ENCODE measurements at places on chromosomes 1 and 21.

- no peak for DNase-seq
Measured at GRCh38 chr1:22123071-22123390, 19.9 kb downstream of the WNT4 start.

DNA sequence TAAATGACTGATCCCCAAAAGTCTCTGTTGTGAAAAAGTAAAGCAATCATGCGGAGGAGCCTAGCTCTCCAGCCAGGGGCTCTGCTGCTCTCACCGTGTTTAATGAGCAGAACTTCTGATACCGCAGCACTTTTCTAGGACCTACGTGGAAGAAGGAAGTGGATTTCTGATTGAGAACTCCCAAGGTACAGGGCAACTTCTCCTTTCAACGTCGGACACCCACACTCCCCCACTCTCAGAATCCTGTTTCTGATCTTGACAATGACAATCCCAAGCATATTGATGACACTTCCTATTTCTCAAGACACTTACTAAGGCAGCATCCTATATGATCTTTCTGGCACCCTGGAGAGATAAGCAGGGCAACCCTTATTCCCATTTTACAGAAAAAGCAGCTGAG lies 78.4 kb downstream of the PROX1 start:
- no peak for DNase-seq

DNA sequence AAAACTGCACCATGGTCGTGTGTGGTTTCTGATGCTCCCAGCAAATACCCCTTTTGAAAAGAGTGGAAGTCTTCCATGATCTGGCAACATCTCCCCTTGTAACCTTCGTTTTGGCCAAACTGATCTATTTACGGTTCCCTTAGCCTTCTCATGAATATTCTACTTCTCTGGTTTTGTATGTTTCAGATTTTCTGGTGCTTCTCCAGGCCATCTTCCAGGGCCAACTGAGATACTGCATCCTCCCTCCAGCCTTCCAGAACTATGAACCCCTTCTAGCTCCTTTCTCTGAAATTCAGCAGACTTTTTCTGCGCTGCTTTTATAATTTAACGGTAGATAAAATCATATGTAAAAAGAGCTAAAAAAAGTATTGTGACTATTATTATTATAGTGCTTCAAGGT lies 97.7 kb downstream of the XCL2 start:
- no peak for DNase-seq

DNA sequence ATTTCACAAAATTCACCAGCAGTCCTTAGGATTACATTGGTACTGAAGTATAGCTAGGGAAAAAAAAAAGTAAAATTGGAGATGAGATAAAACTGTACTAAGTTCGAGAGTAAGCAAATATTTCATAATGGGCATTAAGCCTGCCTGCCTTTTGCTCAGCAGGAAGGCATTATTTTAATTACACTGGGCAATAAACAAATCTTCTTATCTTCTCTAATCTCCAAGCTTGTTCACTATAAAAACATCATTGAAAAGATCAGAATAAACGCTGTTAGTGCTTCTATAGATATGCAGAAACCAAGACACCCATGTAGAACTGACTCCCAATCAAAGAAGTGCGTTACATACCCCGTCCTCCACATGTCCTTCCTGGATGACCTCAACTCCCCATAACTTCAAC lies 174.2 kb upstream of the CHODL start:
- no peak for DNase-seq

GRCh38 chr1:65233782-65234181 lies 75.6 kb upstream of the DNAJC6 start:
- DNase-seq: no peak

Measured in GM13977 (cell line).